GM04504 (cell line): ENCODE measurements at places on chromosomes 3 and 15.

- DNase-seq, result no peak
These were observed at the start of gene CALML4 for GRCh38 chr15:68204776-68205557. TSS of gene CALML4 (minus strand) at chr15:68205332. CDS start at chr15:68205247, 85 bp downstream.

- no peak for DNase-seq
These were observed 165.6 kb downstream of the UBE2E2 start for GRCh38 chr3:23368731-23369130.

GRCh38 chr15:51621155-51621765, 1.3 kb downstream of the DMXL2 start:
- no peak for DNase-seq

GRCh38 chr15:78260489-78260888, 3.9 kb upstream of the DNAJA4 start:
- no peak for DNase-seq

DNA sequence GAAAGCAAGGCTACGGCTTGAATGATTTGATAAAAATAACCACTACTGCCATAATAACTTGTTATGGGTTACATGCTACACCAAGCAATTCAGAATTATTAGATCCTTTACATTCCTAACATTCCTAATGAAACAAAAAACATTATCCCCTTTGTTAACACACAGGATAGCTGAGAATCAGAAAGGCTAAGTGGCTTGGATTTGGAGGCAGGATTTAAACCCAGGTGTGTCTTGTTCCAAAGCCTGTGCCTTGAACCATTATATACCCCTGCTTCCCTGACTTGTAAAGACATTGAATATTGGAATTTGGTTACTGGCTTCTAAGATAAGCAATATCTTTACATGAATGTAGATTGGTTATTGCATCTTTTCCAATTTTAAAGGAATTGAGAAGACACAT, 417.1 kb upstream of the GOLIM4 start:
- no peak for DNase-seq

GRCh38 chr3:146646261-146646660, 41.1 kb upstream of the PLSCR5 start:
- DNase-seq, result no peak

DNA sequence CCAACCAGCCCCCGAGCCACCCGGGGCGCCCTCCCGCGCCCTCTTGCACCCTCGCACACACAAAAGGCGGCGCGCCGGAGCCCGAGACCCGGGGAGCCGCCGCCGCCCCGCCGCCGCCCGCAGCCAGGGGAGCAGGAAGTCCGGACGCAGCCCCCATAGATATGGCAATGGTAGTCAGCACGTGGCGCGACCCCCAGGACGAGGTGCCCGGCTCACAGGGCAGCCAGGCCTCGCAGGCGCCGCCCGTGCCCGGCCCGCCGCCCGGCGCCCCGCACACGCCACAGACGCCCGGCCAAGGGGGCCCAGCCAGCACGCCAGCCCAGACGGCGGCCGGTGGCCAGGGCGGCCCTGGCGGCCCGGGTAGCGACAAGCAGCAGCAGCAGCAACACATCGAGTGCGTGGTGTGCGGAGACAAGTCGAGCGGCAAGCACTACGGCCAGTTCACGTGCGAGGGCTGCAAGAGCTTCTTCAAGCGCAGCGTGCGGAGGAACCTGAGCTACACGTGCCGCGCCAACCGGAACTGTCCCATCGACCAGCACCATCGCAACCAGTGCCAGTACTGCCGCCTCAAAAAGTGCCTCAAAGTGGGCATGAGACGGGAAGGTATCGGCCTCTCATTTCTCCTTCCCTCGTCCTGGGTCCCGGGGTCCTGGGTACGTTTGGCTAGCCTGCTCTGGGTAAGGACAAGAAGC, 1.6 kb downstream of the NR2F2 start:
- DNase-seq, result no peak

GRCh38 chr3:134328147-134328591, 46.1 kb downstream of the AMOTL2 start:
- DNase-seq, result peak; percentile 82

GRCh38 chr15:55589287-55589686, 1.1 kb upstream of the PYGO1 start:
- no peak for DNase-seq

DNA sequence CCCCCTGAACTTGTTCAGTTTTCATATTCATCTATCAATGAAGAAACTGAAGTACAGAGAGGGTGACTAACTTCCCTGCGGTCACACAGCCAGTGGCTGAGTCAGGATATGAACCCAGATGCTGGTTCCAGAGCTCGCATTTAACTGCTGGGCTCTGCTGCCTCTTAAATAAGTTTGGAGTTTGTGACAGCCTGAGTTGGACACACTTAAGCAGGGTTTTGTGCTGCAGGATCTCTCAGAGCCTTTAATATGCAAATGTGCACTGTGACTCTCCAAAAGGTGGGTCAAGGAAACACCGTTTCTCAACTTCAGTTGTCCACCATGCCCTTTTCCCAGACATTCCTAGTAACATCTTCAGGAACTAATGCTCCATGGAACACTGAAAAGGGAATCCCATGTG, 45.8 kb downstream of the EBLN2 start:
- DNase-seq, result no peak

GRCh38 chr15:49235446-49236124, 65.5 kb downstream of the GALK2 start:
- DNase-seq, result peak; percentile 83

DNA sequence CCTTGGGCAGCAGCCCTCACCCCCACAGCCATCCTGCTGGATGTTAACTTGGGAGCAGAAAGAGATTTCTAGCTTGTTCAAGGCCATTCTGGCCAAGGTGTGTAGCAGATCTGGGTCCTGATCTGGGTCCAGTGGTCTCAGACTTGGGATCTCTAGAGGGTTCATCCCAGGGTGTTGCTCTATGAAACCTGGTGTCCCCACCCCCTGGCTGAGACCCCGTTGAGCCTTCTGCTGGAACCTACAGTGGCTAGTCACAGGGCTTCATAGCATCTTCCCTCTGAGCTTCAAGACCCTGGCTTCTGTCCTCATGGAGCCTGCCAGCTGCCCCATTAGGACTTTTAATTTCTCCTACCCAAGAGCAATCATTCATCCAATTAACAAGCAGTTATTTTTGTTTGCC, 64.3 kb downstream of the EPHB1 start:
- DNase-seq, result no peak

DNA sequence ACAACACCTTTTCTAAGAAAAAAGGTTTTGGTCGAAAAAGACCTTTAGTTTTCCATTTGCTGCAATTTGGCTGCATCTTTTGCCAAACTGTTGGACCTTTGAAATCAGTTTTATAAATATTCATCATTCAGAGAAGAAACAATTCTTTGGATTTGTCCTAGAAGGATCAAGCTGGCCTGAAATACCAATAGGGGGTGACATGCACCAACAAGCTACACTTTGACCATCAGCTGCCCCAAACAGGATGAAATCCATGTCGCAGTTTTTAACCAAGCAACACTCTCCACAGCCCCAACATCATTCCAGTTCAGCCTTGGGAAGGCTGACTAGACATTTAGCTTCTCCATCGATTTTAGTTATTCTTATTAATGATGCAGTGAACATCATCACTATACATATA, 9.8 kb downstream of the RPL15 start:
- DNase-seq, result no peak

- DNase-seq, result no peak
These were observed 221.1 kb downstream of the LRTM1 start for GRCh38 chr3:54706738-54707137.

DNA sequence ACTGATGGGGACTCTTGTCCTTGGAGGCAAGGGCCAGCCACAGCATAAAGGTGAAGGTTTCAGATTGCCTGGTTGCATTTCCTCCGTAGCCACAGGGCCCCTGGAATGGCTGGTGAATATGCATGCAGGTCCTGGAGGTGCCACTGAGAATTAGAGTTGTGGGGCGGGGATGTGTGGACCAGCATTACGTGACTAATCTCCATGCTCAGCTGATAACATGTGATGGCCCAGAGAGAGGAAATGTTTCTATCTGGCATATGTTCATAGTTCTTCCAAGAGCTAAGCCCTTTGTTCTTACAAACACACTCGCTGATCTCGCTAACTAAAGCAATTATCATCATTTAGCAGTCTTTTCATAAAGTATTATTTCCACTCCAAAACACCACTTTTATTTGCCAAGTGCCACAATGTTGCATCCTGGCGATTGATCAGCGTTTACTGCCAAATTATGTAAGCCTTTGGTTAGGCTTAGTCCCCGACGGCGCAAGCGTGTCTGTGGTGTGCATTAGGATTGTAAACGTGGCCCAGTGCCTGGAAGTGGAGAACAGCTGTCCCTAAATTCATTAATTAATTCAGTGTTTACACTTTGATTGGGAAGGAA, 55.9 kb downstream of the CGNL1 start:
- DNase-seq, result no peak
